Stimulated activated CD8-positive, alpha-beta memory T cell treated with anti-CD3 and anti-CD28 coated beads, Interleukin-15, amount 100 ng/mL, for 4 hours (primary cell): ENCODE measurements at places on chromosomes 5 and 9.

GRCh38 chr9:107600060-107600573, 110.5 kb upstream of the KLF4 start:
- no peak for DNase-seq

- DNase-seq, result no peak
These were observed 39.2 kb upstream of the PCA3 start for GRCh38 chr9:76725011-76725546.

DNA sequence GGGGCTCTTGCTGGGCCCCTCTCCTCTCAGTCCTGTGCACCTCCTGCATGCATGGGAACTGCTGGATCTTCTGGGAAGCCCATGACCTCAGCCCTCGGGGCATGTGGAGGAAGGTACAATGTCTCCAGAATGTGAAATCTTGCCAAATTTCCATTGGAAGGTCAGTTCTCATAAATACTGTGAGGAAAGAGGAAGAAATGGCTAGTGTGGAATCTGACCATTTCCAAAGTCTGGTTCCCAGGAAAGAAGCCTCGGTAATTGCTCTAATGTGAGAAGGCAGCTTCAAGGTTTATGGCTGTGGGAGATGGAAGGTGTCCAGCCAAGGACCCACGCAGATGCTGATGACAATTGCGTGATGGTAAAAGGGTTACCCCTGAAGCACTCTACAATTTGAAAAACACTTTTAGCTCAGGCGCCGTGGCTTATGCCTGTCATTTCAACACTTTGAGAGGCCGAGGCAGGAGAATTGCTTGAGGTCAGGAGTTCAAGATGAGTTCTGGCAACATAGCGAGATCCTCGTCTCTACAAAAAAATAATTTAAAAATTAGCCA, 8.1 kb upstream of the IL17B start:
- no peak for DNase-seq

DNA sequence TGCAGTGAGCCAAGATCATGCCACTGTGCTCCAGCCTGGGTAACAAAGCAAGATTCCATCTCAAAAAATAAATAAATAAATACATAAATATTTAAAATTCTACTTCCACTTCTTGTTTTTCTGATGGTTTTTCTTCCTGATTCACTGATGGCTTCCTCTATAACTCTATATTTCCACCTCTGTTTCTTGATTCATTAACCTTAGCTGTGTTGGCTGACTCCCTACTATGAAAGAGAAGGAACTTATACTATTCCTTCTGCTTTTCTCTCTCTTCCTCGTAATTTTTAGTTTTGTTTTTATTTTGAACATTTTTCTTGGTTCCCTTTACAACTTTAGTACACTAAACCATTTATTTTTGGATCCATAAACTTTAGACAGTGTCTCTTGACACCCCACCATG, 103.5 kb downstream of the MAMDC2 start:
- DNase-seq, result no peak

DNA sequence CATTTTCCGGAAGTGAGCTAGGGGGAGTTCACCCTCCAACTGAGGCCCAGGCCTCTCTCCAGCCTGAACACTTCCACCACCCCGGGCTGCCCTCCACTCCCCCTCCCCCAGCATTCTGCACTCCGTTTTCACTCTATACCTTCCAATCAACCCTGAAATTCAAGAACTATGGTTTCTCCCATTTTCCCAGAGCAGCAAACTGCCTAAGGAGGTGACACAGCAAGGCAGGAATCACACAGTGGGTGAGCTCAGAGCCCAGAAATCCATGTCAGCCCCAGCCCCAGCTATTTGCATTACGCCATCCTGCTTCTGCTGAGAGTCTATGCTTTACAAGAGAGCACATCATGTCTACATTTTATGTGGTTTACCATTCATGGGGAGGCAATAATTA, 11.9 kb downstream of the MSX2 start:
- DNase-seq, result no peak

GRCh38 chr5:131416729-131417128, 152.9 kb downstream of the CDC42SE2 start:
- no peak for DNase-seq

- no peak for DNase-seq
These were observed 218.5 kb downstream of the COMMD10 start for GRCh38 chr5:116303340-116303739.

GRCh38 chr5:36614657-36615308, 8.4 kb downstream of the SLC1A3 start:
- no peak for DNase-seq

DNA sequence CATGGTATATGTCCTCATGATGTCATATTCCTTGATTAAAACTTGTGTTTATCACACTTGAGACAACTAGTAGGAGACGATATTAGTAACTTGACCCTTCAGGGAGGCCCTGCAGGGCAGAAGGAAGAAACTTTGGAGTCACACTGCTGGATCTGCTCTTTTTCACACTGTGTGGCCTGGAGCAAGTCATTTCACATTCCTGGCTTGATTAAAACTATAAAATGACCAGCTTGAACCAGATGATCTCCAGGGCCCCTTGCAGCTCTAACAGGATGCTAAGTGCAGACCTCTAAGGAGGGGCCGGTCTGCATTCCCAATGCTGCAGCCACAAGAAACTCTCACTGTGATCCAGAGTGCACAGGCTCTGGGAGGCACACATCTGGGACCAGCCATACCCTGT, 146.4 kb upstream of the ZNF366 start:
- DNase-seq, result no peak

DNA sequence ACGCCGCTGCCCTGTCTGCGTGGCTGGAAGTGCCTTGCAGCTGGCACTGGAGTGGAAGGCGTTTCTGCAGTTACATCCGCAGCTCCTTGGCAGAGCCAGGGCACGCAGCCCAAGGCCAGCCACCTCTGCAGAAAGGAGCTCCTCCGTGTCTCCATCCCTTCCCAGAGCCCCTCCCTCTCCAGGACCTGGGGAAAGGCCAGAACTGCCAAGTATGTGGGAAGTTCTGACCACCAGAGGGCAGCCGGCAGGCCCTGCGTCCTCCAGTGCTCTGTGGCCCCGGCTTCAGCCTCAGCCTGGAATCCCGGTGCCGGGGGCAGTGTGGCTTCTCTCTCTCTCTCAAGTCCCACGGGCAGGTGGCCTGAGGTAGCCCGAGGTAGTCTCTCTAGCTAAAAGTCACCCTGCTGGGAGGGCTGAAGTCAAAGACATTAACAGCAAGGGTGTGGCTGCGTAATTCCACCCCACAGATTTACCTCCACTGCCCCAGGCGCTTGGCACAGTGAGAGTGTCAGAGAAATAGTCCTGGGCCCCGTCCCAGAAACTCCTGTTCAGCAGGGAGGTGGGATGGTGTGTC, 101.7 kb upstream of the FCN2 start:
- no peak for DNase-seq

DNA sequence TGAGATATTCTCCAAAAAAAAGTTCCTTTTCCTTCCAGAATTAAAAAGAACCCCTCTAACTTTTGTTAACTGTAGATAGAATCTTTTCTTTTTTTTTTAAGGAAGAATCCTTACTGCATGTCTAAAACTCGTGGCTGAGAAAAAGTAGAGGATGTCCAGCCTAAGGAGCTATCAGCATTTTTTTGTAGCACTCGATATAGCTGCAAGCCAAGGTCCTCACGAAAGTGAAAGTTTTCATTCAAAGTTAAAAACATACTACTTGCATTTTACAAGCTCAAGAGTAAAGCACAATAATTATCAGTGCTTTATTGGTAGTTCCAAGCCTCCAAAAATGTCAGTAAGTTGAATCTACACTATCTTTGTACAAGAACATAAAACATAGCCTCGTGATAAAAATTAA, 28.7 kb upstream of the ZSWIM6 start:
- no peak for DNase-seq

- no peak for DNase-seq
These were observed 30.4 kb downstream of the RNF145 start for GRCh38 chr5:159178978-159179377.

- no peak for DNase-seq
These were observed 104.9 kb upstream of the CDH10 start for GRCh38 chr5:24749701-24750100.

GRCh38 chr5:10250806-10251276, 761 bp downstream of the CCT5 start:
- DNase-seq, result no peak

GRCh38 chr9:107635803-107636174, 146.2 kb upstream of the KLF4 start:
- DNase-seq, result no peak

DNA sequence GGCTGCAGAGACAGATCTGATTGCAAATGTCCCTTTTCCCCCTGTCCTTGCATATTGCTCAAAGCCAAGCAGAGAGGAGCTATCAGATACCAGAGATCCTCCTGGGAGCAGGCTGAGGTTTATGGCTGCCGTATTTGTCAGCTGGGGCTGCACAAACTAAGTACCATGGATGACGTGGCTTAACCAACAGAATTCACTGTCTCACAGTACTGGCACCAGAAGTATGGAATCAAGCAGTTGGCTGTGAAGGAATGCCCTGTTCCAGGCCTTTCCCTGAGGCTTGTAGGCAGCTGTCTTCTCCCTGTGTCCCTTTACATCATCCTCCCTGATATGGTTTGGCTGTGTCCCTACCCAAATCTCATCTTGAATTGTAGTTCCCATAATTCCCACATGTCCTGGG, 2.6 kb downstream of the CFAP90 start:
- no peak for DNase-seq

- no peak for DNase-seq
These were observed 196.9 kb downstream of the MAST4 start for GRCh38 chr5:66793049-66793448.

DNA sequence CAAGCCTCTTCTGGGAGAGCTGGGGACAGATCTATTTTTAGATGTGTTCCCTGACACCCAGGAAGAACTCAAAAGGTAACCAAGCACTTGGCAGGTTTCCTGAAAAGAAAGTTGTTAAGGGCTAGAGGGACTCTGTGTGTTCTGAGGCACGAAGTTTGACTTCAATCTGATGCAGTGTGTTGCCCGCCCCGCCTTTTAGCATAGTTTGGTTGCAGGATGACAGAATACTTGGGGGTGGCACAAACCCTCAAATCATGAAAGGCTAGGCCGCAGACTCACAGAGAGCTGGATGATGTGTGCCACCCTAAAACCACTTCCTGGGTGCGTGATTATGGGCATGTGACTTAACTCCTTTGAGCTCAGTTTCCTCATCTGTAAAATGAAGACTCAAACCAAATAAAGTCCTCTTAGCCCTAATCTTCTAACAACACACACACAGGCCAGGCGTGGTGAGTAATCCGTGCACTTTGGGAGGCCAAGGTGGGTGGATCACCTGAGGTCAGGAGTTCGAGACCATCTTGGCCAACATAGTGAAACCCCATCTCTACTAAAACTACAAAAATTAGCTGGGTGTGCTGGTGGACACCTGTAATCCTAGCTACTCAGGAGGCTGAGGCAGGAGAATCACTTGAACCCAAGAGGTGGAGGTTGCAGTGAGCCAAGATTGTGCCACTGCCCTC, 12.8 kb upstream of the NDFIP1 start:
- peak; percentile 79 for DNase-seq

DNA sequence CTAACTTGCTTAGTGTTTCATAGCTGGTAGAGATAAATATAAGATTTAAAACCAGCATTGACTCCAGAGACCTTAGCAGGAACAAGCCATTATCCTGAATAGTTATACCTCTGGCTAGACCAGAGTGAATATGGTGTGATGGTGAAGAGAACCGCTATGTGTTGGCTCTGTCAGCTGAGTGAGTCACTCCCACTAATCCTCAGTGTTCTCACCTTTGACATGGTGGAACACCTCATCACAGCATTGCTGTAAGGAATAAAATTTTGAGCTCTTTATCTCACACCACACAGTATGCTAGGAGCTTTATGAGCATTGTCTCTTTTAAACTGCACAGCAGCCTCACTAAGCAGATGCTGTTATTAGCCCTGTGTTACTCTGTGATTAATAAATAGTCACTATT, 90.7 kb upstream of the DHFR start:
- no peak for DNase-seq

DNA sequence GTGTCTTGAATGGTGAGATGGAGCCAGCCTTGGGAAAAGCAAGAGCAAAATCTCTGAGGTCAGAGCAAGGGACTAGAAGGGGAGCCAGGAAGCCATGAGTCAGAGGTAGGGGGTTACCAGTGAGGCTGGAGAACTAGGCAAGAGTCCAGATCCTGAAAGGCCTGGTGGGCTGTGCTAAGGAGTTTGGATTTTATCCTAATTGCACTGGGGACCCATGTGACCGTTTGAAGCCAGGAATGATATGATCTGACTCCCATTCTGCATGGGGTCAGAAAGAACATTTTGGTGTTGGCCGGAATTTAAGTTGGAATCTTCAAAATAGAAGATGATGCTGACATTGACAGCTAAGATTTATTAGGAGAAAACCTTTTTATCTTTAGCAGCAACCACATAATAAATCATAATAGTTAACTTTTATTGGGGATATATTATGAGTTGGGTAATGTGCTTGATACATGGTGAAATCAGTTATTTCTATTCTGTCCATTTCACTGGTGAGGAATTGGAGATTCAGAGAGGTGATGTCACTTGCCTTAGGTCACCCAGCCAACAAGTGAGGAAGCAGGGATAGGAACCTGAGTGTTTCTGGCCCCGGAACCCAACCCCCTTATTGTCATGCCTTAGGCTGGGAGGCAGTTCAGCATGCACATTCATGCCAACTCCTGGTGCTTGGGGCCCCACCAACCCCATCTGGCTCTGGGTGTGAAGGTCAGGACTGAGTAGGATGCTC, 61.5 kb upstream of the RARS1 start:
- DNase-seq, result no peak

DNA sequence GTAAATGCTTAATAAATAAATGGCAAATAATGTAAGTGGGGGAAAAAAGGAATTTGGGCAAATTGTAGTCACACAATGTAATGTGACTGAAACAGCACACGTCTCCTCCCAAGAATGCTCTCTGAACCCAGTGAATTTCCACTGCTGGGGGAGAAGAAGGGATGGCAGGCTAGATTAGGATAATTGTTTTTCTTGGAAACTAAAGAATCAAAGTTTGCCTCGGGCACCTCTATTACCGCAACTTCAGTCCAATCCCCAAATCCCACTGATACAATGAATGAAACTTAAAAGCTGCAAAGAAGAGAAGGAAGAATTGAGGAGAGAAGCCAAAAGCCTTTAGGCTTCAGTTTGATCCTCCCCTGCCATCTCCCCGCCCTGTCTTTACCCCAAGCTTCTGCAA, 423.2 kb upstream of the PAPPA start:
- no peak for DNase-seq

DNA sequence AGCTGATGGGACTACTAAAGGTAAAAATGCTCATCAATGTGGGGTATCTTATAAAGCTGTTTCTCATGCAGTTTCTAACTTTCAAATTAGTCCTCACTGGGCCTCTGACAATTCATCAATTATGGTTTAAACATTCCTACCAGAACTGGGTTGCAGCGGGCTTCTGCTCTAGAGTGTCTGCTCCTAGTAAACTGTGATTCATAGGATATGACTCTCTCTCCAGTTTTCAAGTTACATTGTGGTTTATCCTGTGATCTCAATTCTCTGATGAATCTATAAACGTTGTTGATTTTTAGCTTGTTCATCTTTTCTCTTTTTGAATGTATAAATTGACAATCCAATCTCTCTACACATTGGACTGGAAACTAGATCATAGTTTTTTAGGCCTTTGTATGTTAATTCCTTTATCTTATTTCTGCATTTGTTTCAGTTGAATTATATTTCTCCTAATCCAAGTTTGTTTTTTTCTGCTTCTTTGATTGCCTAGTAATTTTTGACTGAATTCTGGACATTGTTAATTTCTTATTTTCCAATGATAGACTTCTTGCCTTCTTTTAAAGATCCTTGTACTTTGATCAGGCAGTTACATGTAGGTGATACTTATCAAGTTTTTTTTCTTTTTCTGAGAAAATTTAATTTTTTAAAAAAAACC, 822.6 kb downstream of the TLE1 start:
- DNase-seq, result no peak
